Activated CD4-positive, alpha-beta T cell treated with anti-CD3 and anti-CD28 coated beads for 4 hours (primary cell): ENCODE measurements at places on chromosomes 6 and 20.
A peak's percentile ranks its signal among the peaks of the same experiment; 100 is the strongest.

DNA sequence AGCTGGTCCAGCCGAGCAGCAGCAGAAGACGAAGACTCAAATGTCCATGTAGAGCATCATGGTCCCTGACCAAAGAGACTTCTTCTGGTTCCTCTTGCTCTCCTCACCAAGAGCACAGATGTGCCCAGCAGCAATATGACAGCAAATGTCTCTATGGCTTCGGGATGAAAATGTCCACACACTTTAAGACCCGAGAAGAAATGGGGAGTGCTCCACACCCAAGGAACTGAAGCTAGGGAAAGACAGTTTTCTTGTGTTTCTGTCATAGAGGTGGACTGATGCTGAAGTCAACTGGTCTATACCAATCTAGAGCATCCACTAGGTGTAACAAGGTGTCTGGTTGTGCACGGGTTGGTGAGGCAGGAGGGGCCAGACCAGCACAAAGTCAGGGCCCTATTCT is 4.5 kb upstream of the CPNE1 start:
- DNase-seq: no peak

GRCh38 chr6:144215402-144215931 is 65.2 kb downstream of the STX11 start:
- peak; percentile 15 for DNase-seq

- DNase-seq: no peak
These were observed 195.7 kb upstream of the CITED2 start for GRCh38 chr6:139570166-139570565.

DNA sequence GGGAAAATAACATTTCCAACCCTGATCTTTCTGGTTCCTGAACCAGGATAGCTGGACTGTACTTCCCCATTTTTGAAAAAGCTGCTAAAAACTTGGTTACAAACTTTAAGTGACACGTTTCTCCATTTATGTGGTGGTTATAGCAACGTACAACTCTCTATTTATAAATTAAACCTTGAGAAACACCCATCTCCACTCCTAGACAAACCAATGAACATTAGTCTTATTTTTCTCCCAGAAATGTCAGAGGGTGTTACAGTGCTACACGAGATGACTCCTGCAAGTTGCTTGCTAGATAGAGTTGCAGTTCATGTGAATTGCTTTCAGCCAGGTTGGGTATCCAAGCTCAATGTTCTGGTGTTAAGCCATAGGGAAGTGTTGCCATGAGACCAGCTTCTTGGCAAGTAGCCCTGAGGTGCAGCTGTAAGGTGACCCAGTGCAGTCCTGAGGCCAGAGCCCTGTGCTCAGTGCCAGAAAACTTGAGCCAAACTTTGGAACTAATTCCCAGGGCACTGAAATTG is 51.3 kb upstream of the REV3L start:
- DNase-seq: no peak

DNA sequence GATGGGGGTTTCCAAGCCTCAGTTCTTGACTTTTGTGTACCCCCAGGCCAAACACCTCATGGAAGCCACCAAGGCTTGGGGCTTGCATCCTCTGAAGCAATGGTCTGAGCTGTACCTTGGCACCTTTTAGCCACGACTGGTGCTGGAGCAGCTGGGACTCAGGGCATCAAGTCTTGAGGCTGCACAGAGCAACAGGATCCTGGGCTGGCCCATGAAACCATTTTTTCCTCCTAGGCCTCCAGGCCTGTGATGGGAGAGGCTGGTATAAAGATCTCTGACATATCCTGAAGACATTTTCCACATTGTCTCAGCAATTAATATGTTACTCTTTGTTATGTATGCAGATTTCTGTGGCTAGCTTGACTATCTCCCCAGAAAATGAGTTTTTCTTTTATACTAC is 269.1 kb upstream of the TBX18 start:
- DNase-seq: no peak

- DNase-seq: no peak
These were observed 48.2 kb upstream of the FOXP4 start for GRCh38 chr6:41497994-41498393.

DNA sequence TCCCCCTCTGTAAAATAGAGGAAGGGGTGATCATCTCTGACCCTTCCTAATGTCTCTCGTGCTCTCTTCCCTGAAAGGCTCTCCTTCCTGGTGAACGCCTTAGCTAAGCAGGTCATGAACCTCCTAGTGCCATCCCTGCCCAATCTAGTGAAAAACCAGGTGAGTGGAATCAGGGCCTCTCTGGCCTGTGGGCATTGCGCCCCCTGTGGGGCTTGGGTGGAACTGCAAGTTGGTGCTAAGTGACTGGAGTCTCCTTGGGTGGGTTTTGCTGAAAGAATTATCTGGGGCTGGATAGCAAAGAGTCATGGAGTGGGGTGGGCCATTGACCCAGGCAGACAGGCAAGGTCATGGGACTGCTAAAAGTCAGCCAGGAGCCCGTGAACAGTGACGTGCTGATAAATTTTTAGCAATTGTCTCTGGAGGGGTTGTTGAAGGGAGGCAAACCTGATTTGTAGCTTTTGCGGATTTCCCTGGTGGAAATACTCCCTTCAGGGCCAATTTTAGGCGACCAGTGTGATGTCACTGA is 8.9 kb downstream of the BPIFB1 start:
- DNase-seq: peak; percentile 67
